ENCODE measurements at places on chromosomes 3 and 15.
A peak's percentile ranks its signal among the peaks of the same experiment; 100 is the strongest.

GRCh38 chr3:174710612-174711011 is 148.5 kb upstream of the NAALADL2 start:
- peak; percentile 3 for DNase-seq

GRCh38 chr3:127068111-127068810 is 85.3 kb downstream of the PLXNA1 start:
- DNase-seq, result no peak

GRCh38 chr3:55492976-55493375 is 5.9 kb upstream of the WNT5A start:
- no peak for DNase-seq

DNA sequence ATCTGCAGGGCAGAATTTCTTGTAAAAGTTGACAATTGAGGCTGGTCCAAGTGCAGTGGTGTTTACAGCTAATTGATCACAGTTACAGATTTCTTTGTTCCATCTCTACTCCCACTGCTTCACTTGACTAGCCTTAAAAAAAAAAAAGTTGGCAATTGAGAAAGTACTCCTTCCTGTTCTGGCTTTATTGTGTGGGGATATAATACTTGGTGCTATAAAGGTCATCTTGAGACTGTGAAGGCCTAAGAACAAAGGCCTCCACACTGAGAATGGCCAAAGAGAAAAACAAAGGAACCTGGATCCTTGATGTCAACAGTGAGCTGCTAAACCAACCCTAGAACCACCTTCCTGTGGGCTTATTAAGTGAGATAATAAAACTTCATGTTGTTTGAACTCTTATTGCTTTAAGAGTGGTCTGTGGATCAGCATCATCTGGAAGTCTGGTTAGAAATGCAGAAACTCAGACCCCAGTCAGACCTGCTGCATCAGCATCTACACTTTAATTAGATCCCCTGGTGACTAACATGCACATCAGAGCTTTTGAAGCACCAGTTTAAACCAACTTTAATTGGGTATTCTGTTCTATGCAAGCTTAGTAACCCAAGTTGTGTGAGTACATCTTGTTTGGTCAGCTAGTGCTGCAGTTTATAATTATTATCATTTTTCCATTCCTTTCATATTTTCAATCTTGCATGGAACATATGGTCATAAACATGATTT is 55.2 kb downstream of the TMOD3 start:
- DNase-seq, result peak; percentile 40

GRCh38 chr3:64167351-64167750 is 57.9 kb downstream of the PRICKLE2 start:
- no peak for DNase-seq

- no peak for DNase-seq
These were observed 200.5 kb downstream of the GOLGA6L6 start for GRCh38 chr15:20340931-20341661.

DNA sequence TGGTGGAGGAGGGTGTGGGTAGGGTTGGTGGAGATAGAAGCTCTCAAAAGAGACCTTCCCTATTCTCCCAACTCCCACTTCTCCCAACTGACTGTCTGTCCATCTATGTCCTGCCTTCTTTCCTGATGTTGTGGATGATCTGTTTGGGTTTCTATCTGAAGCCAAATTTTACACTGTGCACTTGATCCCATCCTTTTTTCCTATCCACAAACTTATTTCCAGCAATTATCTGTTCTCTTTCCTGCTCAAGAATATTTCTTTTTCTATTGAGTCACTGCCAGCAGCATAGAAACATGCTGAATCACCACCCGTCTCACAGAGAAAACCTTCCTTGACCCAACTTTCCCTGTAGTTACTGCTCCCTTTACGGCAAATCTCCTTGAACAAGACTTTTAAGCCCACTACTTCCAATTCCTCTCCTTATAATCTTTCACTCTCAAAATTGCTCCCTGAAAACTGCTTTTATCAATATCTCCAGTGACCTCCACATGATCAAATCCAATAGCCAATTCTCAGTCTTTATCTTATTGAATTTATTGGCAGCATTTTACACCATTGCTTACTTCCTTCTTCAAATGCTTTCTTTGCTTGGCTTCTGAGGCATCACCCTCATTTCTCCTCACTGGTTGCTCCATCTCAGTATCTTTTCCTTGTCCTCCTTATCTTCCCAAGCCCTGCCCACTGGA is 141.2 kb upstream of the SLC7A14 start:
- DNase-seq, result peak; percentile 82

DNA sequence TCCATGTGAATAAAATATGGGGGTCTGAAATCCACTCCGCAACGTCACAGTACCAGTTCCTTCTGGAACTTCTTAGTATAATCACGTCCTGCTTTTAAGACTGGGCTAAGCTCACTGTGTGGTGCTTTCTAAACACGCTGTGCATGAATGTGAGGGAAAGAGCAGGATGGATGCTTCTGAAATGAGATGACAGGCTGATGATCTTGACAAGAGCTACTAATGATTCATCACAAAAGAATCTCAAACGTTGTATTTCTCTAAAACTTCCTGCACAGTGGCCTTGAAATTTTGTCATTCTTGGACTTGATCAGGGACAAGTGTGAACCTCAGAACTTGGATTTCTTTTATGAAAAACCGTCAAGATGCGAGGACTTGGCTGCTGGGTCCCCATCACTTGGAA is 221.4 kb downstream of the CADPS start:
- no peak for DNase-seq

DNA sequence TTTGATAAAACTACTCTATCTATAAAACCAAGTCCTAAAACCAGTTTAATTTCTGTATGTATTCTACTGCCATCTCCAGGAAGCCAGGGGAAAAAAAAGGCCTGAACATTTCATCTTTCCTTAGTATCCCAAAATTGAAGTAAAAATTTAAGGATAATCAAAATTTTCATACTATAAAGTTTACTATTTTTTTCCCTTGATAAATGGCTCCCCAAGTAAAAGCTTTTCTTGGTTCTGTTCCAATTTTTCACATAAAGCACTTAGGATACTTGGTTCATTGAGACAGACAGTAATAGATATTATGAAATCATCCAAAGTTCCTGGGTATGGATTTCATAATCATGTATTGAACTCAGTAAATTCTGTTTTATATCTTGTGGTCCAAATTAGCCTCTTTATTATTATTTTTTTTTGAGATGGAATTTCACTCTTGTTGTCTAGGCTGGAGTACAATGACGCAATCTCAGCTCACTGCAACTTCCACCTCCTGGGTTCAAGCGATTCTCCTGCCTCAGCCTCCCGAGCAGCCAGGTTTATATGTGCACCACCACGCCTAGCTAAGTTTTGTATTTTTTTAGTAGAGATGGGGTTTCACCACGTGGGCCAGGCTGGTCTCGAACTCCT is 34.5 kb downstream of the ICE2 start:
- DNase-seq, result peak; percentile 65

GRCh38 chr3:43997316-43997715 is 244.4 kb upstream of the TOPAZ1 start:
- DNase-seq, result no peak

GRCh38 chr3:173945170-173945569 is 547.6 kb downstream of the NLGN1 start:
- DNase-seq, result no peak

DNA sequence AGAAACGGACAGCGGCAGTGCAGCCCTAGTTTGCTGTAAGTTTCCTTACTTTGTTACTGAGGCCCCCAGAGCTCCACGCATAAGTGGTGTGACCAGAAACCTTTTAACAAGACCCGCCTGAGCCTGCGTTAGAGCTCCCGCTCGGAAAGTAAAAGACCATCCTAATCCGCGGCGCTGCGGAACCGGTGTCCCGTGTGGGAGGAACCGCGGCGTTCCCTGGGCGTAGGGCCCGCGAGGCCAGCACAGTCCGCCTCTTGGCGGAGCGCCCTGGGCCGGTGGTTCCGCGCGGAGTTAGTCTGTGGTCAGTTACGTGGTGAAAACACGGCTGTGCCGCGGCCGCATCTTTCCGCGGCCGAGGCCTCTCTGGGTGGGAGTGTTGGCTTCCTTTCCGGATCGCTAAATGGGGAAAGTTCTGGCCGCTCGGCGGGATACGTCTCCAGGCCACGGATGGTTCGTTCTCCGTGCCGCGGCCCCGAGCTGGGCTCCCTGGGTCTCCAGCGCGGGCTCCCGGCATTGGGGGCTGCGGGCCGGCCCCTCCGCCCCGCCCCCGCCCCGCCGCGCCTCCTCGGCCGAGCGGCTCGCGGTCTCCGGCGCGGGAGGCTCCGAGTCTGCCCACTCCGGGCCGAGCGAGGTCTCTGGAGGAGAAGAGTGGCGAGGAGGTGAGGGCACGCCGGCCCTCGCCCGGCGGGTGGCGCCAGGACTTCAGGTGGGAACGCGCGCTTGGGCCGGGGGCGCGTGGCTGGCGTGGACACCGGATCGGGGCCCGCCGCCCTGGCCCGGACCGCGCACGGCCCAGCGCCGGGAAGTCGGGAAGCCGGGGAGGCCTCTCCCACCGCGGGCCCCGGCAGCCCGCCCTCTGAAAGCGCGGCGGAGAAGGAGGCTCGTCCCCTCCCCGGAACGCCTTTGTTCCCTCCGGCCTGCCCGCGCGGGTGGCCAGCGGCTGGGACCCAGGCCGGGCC is 754 bp downstream of the B3GNT5 start:
- no peak for DNase-seq

DNA sequence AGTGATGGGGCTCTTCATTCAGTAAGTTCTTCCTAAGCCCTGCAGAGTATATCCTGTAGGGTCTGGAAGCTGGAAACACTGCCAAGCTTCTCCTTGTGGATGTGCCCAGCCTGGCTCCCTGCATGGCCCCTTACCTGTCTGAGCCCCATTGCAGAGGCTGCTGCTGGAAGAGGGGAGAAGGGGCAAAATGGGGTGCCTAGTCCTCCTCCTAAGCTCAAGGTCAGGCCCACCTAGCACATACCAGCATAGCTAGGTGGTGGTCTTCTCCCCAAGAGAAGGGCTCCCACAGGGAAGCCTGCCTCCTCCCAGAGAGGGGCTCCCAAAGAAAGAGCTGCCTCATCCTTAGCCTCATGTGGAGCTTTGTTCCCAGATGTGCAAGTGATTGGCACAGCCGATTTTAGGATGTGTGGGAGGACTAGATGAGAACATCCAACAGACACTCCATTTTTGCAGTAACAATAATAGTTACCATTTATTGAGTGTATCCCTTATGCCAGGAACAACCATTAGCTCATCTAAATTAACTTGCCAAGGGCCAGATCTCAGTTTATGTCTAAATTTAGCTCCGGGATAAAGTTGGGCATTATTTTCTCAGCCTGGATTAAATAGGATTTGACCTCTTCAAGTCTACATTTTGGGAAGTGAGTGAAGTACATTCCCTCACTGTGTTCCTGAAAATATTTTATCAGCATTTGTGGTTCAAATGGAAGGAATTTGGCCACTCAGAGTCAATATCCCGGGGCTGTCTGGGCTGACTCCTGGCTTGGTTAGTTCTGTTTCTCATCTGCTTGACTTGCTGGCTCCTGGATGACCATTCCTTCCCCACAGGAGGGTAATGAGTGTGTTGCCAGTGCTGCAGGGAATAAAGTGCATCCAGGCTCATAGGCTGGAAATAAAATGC is 291.1 kb upstream of the ROPN1 start:
- DNase-seq, result peak; percentile 55

GRCh38 chr15:92624401-92624991 is 31.1 kb downstream of the FAM174B start:
- peak; percentile 41 for DNase-seq

GRCh38 chr3:180316321-180316720 is 279.6 kb upstream of the PEX5L start:
- no peak for DNase-seq

- DNase-seq, result no peak
These were observed 39.6 kb upstream of the ITGA11 start for GRCh38 chr15:68471541-68471940.

DNA sequence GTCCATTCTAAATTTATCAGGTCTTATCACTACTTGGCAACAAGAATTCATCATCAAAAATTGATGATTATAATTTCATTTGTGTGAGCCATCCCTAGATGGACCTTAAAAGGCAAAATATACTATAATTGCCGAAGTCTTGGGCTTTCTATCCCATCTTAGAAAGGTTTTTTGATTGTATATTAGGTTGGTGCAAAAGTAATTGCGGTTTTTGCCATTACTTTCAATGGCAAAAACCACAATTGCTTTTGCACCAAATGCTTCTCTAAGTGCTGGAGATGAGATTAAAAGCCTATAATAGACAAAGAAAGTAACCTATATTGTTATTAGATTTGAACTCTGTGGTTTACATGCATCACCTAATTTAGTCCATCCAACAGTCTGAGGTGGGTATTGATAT is 612.9 kb downstream of the ZNF385D start:
- no peak for DNase-seq

GRCh38 chr3:180188512-180189309 is 152.0 kb upstream of the PEX5L start:
- no peak for DNase-seq

DNA sequence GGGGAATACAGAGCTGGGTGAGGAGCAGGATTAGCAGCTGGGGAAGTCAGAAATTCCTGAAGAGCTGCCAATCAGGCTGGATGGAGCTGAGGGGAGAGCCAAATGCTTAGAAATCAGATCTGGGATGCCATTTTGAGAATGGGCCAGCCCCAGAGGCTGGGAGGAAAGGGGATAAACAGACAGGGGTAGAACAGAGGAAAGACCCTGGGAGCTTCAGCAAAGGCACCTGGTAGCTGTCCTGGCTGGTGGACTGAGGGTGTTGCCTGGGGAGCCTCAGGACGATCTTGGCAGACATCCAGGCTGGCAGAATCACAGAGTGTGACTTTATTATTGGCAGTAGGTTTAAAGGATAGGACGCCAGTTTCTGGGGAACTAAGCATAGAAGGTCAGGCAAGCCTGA is 97.8 kb downstream of the SQOR start:
- DNase-seq, result peak; percentile 7

DNA sequence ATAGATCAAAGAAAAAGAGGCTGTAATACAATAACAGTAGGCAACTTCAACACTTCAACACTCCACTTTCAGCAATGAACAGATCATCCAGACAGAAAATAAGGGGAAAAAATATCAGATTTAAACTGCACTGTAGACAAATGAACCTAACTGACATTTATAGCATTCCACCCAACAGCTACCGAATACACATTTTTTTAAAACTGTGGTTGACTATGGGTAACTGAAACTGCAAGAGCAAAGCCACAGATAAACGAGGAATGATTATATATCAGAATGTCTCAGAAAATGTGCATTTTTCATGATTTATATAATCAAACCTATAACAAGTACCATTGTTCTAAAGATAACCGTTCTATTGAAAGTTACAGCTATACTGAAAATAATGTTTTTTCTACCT is 514.9 kb upstream of the DPPA4 start:
- DNase-seq, result no peak

DNA sequence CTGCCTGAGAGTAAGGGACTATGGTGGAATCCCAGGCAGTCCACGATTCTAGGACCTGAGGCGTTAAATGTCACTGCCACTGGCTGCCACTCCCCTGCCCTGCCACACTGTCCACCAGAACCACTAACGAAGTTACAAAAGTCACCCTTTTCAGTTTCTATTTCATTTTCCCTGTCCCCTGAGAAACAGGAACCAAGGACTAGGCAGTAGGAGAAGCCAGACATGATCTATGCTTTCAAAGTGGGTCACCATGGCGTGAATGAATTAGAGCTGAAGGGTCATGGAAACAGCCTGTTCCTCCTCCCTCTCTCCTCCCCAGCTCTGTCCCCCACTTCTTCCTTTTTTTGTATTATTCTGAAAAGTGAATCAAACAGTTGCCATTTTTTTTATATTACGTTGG is 9.1 kb upstream of the ADPRH start:
- DNase-seq, result no peak

GRCh38 chr3:130509008-130509407 is 8.0 kb upstream of the COL6A6 start:
- DNase-seq, result peak; percentile 35
